ENCODE measurements at places on chromosomes 16 and 17. TPM values are rescaled to one million over a fixed set of nuclear protein-coding genes. Genes with fewer than 3 reads are reported as not detected.

FBXW10 gene
- total RNA-seq = not detected

DNA sequence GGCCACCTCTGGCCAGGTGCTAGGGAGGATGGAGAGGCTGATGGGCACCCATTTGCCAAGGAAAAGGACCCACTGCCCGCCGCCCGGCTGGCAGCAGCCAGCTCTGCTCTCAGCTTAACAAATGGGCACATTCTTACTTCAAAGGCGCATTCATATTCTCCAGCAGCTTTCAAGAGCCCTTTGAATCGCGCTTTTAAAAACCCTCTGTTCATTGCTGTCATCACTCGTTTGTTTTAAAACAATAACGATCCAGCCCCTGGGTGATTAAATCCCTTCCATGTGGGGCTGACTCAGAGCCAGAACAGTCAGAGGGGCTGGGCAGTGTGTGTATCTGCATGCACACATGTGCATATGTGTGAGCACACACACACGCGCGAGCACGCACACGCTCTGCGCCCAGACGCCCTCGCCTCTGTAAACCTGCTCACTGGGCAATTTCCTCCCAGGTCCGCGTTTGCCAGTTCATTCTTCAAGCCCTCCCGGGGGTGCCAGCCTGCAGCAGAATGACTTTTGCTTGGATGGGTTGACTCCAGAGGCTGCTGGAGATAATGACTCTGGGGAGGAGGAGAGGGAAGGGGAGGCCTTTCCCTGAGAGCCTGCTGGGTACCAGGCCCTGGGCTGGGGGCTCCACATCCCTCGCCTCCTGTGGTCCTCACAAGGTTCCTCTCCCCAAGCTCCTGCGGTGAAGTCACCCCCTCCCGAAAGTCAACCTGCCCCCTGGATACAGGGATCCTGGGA lies 133.1 kb downstream of the SDK2 start:
- no peak for DNase-seq

NPIPB9 gene
- 0.33 TPM for total RNA-seq

- DNase-seq = no peak
Measured at GRCh38 chr17:861364-861763, 79.2 kb downstream of the MRM3 start.

- DNase-seq = no peak
Measured at GRCh38 chr17:28724500-28725165, 1.4 kb downstream of the TLCD1 start.

BAIAP3 gene
- 0.13 TPM for total RNA-seq

GOSR1 gene
- 20.8 TPM for total RNA-seq

CDH3 gene
- 0.10 TPM for total RNA-seq

GRCh38 chr17:48952904-48953303 lies 8.3 kb upstream of the SNF8 start:
- no peak for DNase-seq

- DNase-seq = no peak
Measured at GRCh38 chr17:6568184-6568758, 11.9 kb upstream of the PITPNM3 start.

DNA sequence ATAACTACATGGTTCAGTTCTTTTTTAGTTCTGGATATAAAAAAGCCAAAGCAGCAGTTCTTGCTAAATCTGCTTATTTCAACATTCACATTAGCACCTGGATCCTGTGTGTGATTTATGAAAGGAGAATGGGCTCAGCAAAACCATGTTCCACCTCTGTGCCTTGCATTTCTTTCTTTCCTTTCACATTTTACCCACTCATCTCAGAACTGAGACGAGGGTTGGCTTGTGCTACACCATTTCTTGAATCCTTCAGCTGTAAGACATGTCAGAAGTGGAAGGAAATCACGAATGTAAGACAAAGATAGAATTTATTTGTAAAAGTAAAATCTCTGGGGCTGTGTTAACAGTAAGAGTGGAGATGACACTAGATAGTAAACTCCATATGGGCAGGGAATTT lies 1.2 kb upstream of the UTP6 start:
- no peak for DNase-seq

All from HT1080 (cell line).